HCT116 (cell line): ENCODE measurements at places on chromosomes 5 and 9. TPM values are rescaled to one million over a fixed set of nuclear protein-coding genes. Genes with fewer than 3 reads are reported as not detected.

DNA sequence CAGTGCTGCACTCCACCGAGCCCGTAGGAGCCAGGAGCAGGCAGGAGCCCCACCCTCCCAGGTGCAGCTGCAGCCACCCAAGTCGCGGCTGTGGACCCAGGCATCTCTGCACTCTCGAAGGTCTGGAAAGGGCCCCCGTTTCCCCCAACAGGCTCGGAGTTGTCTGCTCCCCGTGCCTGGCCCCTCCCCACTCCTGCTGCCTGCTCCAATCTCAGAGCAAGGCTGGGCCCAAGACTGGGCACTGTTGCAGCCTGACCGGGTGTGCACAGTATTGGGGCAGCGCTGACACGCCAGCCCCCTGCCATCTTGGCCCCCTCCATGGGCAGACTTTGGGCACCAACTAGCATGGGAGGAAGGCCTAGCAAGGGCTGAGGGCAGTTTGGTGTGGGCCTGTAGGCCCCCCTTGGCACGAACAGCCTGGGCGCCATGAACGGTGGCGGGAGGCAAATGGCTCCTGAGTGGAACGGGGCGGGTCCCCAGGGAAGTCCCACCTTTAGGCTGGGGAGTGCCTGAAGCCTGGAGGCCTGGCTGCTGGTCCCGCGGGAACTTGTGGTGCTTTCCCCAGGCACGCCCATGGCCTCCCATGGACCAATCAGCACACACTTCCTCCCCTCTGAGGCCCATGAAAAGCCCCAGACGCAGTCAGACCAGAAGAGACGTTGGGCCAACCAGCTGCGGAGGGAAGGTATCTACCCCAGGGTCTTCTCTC, 60.4 kb downstream of the PSAT1 start:
- no peak for DNase-seq

- DNase-seq, result no peak
Observed at GRCh38 chr5:66041627-66042026, 102.5 kb upstream of the SREK1 start.

- DNase-seq, result no peak
Observed at GRCh38 chr5:167539747-167540146, 751.7 kb upstream of the WWC1 start.

GRCh38 chr5:154620411-154620810, 134.8 kb upstream of the LARP1 start:
- DNase-seq, result no peak

- DNase-seq, result no peak
Observed at GRCh38 chr9:122229485-122229837, 704 bp upstream of the LHX6 start.

DNA sequence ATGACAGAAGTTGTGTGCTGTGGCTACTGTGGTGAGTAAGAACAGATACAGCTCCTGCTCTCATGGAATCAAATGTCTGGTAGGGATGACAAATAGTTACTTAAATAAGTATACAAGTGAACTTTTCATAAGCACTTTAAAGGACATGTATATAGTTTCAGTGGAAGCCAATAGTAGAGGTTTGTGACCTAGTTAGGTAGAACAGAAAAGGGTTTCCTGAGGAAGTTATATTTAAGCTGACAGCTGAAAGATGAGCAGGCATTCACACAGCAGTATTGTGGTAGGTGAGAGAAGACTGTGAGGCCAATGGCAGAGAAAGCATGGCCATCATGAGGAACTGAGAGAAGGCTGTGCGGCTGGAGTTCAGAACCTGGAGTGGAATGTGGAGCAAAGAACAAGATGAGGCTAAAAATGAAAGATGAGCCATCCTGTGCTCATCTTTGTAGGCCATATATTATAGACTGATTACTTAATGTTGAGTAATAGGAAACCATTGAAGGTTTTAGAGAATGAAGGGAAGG, 15.4 kb downstream of the FAM174A start:
- DNase-seq, result no peak

- no peak for DNase-seq
Observed at GRCh38 chr5:87754009-87754757, 341.5 kb upstream of the CCNH start.

DNA sequence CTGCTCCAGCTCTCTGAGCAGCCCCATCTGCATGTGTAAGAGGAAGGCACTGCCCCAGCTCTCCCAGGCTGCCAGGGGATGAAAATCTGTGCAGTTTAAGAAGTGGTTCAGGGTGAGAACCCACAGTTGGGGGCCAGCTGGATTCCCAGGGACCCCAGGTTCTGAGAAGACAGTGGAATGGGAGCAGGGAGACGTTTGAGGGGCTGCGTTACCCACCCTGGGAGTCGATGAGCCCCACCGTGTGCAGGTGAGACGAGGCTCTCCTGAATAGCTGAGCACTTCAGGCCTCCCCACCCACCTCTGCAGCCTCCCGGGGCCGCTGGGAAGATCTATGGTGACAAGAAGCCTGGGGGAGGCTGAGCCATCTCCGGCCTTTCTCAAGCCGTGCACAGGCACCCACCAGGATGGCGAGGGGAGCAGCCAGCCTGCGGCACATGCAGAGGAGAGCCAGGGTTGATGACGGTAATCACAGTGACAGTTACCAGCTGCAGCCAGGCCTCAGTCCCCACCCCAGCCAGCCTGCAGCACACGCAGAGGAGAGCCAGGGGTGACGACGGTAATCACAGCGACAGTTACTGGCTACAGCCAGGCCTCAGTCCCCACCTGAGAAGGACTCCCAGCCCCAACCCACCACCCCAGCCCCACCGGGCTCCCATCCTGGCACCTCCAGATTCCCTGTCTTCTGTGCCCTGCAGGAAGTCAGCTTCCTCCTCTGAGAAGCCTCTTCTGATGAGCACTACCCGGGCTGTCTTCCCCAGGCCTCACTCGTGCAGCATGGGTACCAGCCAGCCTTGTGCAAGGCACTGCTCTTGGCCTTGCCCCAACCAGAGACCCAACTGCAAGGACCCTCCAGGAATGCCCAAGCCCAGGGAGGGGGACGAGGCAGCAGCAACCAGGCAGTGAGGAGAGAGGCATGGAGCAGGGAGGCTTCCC, 150.8 kb upstream of the PPP1R26 start:
- no peak for DNase-seq

DNA sequence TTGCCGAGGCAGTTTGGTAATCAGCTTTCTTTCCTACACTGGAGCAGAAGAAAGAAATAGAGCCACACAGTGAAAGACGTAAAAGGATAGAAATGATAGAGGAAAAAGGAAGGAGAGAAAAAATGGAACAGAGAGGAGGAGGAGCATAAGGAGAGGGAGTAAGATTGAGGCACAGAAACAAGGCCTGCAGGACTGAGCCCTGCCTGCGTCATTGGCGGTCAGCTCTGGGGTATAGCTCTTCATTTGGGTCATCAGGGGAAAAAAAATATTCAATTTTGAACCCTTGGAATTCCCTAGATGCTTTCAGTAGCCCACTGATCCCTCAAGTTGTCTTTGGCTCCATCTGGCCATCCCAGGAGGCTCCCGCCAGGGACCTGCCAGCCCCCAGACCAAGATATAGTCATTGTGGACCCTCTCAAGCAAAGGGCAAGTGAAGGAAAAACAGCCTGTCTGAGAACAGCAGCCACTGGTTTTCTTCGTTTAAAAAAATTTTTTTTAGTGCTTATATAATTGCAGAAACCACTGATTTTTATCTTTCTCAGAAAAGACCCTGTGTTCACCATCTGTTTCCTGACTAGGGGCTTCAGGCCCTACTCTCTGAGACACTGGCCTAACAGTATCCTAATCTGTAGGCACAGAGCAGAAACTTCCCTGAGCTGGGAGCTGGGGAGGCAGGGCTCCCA, 31.3 kb upstream of the MATR3 start:
- no peak for DNase-seq

- DNase-seq, result no peak
Observed at GRCh38 chr5:106521701-106522100, 1149.0 kb downstream of the EFNA5 start.

- no peak for DNase-seq
Observed at GRCh38 chr5:175576591-175576990, 81.3 kb upstream of the HRH2 start.

DNA sequence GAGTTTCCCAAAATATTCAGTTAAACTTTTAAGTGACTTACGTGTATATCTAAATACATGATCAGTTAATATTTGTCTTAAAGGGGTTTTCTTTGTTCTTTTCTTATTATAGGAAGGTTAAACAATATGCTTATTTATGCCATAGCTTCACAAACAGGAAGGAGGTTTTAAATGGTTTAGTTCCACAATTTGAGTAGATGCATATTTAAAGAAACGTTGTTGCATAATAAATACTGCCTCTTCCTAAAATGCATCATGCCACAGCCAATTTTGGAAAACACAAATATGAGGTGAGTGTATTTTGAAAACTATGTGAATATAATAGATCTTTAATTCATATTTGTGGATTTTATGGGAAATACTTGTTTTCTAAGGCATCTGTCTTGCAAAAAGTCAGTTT, 2.5 kb upstream of the ADRB2 start:
- no peak for DNase-seq

DNA sequence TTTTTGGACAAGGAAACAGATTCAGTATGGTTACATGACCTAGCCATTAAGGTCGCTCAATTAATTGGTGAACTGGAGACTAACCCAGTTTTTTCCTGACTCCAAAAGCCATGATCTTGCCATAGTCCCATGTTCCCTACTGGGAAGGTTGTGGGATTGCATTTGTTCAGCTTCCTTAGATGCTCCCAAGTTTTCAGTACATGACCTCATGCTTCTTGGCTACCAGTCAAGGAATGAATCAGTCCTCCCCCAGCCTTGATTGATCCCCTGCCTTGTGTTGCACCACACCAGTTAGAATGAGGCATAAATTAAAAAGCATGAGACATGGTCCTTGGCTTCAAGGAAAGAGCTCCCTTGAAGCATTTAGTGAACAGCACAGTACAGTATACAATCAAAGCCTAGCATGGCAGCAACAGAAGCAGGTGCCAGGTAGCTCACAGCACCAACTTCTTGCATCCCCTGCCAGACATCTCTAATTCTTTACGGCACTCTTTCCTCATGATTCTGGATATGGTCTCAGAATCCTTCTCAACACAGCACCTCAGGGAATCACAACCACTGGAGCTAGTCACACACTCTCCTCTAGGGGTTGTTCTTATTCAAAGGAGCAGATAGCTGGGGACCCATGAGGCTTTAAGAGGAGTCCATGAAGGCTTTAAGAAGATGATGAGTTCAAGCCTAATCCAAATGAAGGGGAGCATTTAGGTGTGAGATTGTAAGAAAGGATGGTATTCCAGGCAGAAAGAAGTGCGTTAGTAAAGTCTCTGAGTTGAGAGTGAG, 295.5 kb upstream of the CLINT1 start:
- no peak for DNase-seq

DNA sequence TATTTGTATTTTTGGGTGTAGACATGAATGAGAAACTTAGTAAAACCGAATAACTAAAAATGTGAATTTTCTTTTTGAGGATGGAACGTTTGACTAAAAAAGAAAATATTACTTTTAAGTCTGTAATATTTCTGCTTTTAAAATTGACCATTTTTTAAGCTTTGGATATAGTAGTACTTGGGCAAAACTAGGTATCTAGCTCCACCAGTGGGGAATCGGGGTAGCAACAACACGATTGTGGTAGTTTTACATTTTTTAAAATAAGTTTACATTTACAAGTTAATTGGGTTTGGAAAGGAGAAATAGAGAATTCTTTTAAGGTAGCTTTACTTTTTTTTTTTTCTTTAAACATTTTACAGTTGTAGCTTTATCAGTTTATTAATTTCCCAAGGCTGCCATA, 154.4 kb downstream of the MAN2A1 start:
- DNase-seq, result no peak

- DNase-seq, result no peak
Observed at GRCh38 chr5:15373151-15373550, 126.8 kb upstream of the FBXL7 start.

DNA sequence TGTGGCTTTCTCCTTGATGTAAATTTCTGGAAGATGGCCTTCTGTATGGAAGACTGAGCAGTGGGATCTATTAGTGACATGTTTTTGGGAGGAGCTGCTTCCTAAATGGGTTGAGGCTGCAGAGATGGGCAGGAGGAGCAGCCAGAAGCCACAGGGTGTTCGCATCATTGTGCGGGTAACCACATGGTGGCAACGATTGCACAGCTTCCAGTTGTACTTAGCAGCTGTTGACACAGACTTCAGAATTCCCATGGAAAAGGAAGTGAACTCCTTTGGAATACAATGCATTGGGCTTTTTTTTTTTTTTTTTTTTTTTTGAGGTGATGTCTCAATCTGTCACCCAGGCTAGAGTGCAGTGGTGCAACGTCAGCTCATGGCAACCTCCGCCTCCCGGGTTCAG, 297.3 kb downstream of the NR3C1 start:
- DNase-seq, result no peak

Gene CCDC183
- total RNA-seq, result 2.8 TPM

Gene VCAN
- total RNA-seq, result 49.9 TPM

Gene CLIC3
- total RNA-seq, result 8.4 TPM

Gene ANKHD1
- 80.8 TPM for total RNA-seq

Gene ZNF367
- total RNA-seq, result 18.1 TPM

Gene HRH2
- total RNA-seq, result 0.12 TPM

Gene SLC45A2
- not detected for total RNA-seq

Gene IL4
- total RNA-seq, result not detected

Gene TMEM174
- total RNA-seq, result not detected

Gene TRPM3
- not detected for total RNA-seq

Gene CDHR2
- total RNA-seq, result 0.10 TPM
